ENCODE measurements at places on chromosomes 2 and 18. TPM values are rescaled to one million over a fixed set of nuclear protein-coding genes. Genes with fewer than 3 reads are reported as not detected.

GRCh38 chr2:190098851-190099250, 36.3 kb upstream of the MSTN start:
- no peak for DNase-seq

GRCh38 chr2:11835403-11835802, 89.0 kb downstream of the LPIN1 start:
- peak; percentile 17 for DNase-seq

The TFPI gene
- 0.46 TPM for polyA plus RNA-seq

DNA sequence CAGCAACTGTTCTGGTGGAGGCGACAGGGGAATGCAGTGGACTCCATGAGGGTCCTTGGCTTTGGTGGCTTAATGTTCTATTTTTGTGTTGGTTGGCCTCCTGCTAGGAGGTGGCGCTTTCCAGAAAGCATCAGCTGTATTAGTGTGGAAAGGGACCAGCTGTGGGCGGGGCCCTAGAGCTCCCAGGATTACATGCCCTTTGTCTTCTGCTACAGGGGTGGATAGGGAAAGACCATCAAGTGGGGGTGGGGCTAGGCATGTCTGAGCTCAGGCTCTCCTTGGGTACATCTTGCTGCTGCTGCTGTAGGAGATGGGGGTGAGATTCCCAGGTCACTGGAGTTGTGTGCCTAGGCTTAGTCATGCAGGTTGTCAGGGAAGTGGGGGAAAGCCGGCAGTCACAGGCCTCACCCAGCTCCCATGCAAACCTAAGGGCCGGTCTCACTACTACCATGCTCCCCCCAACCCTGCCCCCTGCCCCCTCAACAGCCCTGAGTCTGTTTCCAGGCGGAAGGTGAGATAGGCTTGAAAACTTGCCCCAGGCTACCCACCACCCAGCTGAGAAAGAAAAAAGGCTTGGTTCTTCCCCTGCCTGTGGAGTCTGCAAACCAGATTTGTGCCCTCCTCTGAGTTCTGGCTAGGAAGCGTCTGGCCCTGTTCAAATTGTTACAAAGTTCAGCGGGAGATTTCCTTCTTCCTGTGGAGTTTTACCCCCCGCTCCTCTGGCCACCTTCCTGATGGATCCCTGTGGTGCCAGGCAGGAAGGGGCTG, 141.3 kb upstream of the LYPD1 start:
- no peak for DNase-seq

The IL1RN gene
- 71.1 TPM for polyA plus RNA-seq
